Choroid plexus epithelial cell (primary cell): ENCODE measurements at places on chromosomes 3 and 15.

- peak; percentile 70 for DNase-seq
Measured at GRCh38 chr15:85443593-85444087, 63.2 kb downstream of the AKAP13 start.

- no peak for DNase-seq
Measured at GRCh38 chr3:13141183-13141582, 68.0 kb upstream of the IQSEC1 start.

GRCh38 chr3:46454209-46454595, 10.5 kb downstream of the LTF start:
- no peak for DNase-seq

DNA sequence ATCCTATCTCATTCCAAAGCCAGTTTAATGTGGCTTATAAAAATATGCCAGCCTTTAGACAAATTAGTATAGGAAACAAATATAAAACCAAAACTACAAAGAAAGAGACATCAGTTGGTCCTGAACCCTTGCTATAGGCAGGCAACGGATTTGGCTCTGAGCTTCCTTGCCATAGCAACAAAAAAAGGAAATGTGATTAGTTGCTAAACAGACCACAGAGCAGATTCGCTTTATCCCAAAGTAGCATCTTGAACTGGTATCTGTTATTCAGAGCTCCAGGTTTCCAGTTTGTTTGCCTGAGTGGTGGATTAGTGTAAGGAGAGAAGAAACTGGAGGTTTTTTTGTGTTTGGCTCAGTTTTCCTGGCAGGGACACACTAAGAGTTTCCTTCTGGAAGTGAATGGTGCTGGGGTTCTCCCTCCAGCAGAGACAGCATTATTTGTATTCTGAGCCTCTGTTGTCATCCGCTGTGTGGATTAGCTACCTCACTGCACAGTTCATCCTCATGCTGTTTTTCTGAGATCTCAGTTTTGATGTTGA, 44.1 kb downstream of the CHST2 start:
- DNase-seq: no peak

DNA sequence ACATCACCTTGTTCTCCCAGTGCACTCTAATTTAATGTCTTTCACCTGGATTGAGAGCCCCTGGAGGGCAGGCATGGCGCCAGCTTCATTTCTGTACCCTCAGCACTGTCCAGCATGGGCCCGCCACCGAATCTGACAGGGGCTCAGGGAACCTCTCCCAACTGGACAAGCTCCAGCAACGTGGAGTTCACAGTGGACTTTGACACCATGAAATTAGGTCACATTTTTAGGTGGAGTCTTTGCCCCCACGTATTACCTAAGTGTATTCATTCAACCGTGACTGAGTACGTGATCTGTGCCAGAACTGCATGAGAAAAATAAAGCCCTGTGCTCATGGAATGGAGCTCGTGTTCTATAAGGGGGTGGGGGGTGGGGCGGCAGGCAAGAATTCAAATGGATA, 94.1 kb upstream of the ATP2B2 start:
- no peak for DNase-seq

DNA sequence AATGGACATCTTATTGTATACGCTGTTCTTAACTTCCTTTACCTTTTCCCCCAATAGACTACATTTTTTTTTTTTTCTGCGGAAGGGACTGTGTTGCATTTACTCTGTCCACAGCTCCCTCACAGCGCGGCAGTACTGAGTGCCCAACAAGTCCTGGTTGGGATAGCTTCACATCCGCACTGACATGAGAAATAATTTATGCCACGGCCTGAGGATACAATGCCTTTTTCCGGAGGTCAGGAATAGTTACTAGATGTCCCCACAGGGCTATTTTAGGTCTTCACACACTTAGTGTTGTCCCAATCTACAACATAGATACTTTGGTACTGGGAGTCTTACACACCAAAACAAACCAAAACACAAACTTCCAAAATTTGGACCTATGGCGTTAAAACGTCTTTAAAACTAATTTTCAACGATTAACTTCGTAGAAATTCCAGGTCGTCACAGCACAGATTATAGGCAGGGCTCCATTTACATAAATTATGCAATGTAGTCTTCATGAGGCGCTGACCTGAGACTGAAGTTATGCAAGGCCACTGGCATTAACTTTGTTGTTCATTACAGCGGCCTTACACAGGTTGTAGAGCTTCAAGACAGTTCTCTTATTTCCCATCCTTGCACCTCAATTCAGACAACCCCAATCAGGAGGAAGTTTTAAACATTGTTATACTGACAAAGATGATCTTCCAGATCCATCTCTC, 989 bp upstream of the PPIB start:
- DNase-seq: peak; percentile 40

DNA sequence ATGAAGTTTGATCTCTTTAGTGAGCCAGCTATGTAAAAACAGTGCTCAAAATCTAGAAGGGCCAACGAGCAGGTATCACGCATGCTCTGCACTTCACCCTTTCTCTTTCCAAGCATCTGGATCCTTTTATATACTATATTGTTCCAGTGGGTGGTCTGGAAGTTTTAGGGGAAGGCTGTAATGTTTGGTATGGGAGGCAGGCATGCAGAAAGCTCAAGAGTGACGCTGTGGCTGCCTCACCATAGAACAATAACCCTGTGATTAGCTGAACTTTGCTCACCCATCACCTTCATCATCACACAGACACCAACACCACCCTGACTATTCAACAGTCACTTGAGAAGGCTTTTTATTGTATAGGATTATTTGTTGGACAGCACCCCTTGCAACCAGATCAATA, 81.6 kb downstream of the FBN1 start:
- DNase-seq: peak; percentile 54

DNA sequence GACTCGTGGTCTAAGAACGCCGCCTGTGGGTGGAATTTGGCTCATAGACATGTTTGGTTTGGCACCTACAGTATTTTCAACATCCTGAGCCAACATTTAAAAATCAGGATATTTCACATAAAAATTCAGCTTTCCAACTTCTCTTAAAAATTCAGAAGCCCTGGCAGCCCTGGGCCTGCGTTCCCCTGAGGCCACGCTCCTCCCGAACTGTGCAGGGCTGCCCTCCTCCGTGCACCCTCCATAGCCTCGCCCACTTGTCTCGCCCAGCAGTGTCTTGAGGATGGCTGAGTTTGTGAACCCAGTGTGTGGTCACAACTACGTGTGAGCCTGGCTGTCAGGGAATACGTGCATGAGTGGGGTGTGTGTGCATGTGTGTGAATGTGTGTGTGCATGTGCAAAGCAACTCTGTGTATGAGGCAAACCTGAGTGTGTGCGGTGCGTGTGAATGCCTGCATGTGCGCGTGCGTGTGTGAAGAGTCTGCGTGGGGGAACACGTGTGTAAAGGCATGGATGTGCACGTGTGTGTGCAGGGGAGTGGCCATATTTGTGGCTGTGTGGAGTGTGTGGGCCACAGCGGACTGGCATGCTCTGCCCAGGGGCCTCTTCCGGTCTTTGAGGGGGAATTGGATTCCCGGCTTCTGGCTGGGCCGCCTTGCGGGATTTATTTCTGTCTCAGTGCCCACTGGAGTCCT, 30.9 kb downstream of the PTH1R start:
- peak; percentile 88 for DNase-seq

- DNase-seq: no peak
Measured at GRCh38 chr3:192413461-192413860, 313.9 kb downstream of the FGF12 start.

GRCh38 chr3:19947549-19948225, 790 bp downstream of the RAB5A start:
- peak; percentile 35 for DNase-seq

GRCh38 chr15:31327669-31328427, 1.2 kb downstream of the KLF13 start:
- peak; percentile 50 for DNase-seq

GRCh38 chr3:169311381-169311780, 352.1 kb downstream of the MECOM start:
- no peak for DNase-seq

GRCh38 chr3:40097131-40098117, 212.1 kb upstream of the EIF1B start:
- no peak for DNase-seq

- no peak for DNase-seq
Measured at GRCh38 chr3:107775974-107776373, 253.2 kb downstream of the BBX start.

GRCh38 chr3:189588070-189588469, 43.1 kb upstream of the TP63 start:
- DNase-seq: peak; percentile 52

GRCh38 chr3:41330465-41330864, 131.2 kb downstream of the CTNNB1 start:
- peak; percentile 55 for DNase-seq

- no peak for DNase-seq
Measured at GRCh38 chr3:77667901-77668300, 628.0 kb downstream of the ROBO2 start.
